PC-3 (cell line): ENCODE measurements at places on chromosomes 7 and 10.

DNA sequence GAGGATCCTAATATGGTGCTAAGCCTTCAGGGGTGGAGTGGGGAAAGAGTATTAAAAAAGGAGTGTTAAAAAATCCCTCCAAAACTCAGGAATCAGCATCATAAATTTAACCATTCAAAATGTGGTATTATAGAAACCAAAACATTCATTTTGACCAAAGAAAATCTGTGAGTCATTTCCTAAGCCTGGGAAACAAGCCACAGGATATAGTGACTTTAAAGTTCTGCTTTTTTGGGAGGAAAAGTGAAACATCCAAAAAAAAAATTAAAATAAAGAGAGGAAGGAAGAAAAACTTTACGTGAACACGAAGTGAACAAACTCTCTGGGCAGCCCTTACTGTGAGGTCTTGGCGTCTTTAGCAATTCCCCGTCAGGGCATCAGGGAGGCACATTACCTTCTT, 74.0 kb upstream of the GSDME start:
- peak; percentile 22 for DNase-seq

GRCh38 chr7:106591146-106591545, 69.8 kb downstream of the CCDC71L start:
- no peak for DNase-seq

DNA sequence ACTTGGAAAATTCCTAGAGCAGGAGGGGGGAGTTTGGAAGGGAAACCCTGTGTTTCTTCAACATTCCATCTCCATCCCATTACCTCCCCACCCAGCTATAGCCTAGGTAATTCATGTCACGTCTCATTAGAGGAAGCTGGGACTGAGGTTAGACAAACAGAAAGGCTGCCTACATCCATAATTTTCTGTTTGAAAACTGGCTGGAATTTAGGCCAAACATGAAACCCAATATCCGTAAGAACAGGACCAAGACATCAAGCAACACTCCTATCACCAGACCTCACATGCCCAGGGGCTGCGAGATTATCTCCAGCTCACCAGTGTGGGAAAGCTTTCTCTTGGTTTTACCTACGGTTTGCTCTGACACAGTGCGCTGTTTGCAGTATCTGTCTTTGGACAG, 316.3 kb downstream of the FRMD4A start:
- no peak for DNase-seq

GRCh38 chr10:80540981-80541750, 3.5 kb downstream of the SH2D4B start:
- no peak for DNase-seq

- peak; percentile 39 for DNase-seq
These were observed 64.0 kb downstream of the PRR15 start for GRCh38 chr7:29627631-29628030.

GRCh38 chr10:69464801-69465401, 13.6 kb downstream of the TSPAN15 start:
- no peak for DNase-seq

- no peak for DNase-seq
These were observed 60.8 kb upstream of the NPTX2 start for GRCh38 chr7:98556288-98556687.

DNA sequence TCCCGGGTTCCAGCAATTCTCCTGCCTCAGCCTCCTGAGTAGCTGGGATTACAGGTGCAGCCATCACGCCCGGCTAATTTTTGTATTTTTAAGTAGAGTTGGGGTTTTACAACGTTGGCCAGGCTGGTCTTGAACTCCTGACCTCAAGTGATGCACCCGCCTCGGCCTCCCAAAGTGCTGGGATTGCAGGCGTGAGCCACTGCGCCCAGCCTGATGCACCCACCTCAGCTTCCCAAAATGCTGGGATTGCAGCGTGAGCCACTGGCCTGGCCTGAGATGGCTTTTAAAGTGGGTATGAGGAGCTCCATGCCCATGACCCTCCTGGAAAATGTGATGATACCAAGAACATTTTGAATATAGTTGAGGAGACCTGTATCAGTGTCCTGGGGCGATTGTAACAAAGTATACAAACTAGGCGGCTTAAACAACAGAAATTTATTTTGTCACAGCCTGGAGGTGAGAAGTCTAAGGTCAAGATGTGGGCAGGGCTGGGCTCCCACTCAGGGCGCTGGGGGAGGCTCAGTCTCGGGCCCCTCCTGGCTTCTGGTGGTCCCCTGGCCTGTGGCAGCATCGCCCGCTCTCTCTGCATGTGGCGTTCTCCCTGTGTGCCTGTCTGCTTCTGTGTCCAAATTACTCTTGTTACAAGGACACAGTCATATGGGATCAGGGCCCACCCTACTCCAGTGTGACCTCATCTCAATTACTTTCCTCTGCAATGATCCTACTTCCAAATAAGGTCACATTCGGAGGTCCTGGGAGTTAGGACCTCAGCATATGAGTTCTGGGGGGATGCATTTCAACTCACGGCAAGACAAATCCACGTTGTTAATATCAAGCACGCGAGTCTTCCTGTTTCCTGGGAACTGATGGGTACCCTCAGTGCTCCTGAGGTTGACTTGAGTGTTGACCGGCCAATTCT, 108.8 kb downstream of the ACTR3B start:
- no peak for DNase-seq

DNA sequence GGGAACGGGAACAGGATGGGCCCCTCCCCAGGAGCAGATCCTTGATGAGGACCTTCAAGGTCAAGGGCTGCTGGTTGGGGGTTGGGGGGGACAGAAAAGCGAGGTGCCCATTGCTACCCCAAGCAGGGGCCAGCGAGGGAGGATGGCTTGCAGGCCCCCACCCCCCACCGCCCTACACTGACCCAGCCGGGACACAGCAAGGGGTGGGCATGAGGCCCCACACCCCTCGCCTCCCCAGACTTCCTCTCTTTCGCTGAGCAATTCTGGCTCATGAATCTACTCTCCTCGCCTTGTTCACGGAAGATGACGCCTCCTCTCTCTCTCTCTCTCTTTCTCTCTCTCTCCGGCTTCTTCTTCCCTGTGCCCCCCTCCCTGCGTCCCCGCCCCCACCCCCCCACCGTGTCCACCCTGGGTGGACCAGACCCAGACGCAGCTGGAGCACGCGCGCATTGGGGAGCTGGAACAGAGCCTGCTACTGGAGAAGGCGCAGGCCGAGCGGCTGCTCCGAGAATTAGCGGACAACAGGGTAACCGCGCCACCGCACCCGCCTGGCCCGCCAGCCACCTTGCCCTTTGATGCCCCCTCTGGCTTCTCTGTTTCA, 81.1 kb upstream of the GTF2IRD1 start:
- DNase-seq = no peak

- no peak for DNase-seq
These were observed 130.7 kb downstream of the ADRA2A start for GRCh38 chr10:111207500-111207899.

DNA sequence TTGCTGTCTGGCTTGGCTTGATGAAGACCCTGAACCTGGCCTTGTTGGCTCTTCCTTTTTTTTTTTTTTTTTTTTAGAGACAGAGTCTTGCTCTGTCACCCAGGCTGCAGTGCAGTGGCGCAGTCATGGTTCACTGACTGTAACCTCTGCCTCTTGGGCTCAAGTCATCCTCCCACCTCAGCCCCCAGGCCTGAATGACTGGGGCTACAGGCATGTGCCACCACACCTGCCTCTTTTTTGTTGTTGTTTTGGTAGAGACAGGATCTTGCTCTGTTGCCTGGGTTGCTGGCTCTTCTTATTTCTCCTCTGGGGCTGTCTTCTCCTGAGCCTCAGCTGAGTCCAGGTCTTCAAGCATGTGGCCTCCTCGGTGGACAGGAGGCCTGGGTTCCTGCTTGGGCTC, 44.7 kb downstream of the PRF1 start:
- DNase-seq = no peak

- no peak for DNase-seq
These were observed 702.1 kb downstream of the TNS3 start for GRCh38 chr7:46879783-46880182.

DNA sequence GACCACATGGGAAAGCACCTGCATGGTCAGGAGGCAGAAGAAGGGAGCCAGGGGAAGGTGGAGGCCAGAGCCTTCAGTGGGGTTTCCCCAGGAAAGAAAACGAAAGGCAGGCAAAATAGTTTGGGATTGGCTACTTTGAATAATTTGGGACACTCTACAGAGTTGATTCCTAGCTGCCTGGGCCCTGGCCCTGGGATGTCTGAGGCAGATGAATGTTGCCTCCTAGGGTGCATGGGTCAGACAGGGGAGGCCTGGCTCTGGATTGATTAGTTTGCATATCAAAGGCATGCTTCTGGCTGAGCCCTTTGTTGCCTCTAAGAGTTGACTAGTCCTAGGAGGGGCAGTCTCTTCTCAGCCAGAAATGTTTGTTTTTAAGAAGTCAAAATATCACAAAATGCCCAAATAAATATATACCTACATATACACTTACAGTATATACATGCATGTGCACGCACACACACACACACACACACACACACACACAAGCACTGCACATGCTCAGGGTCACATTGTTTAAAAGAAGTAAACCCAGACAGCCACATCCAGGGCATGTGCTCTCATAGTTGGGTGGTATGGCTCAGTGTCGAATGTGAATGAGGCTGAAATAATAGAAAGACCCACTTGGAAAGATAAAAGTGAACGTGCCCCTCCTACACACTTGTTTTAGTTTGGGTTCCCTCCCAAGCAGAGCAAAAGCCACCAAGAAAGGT, 184.2 kb downstream of the GPAM start:
- no peak for DNase-seq

DNA sequence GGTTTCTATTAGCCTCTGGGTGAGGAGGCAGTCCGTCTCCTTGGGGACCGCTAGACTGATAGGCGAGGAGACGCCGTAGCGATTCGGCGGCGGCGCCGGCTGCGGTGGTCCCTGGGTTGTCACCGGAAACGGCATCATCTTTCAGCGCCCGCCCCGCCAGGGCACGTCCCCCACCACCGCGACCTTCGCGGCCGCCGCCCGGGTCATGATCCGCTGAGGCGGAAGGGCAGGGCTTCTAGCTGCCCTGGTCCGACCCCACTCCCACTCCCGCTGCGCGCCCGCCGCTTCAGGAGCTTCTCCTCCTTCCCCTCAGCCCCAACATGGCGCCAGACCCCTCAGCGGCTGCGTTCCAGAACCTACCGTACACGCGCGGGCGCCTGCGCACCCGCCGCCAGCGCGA, at the start of gene PAPOLB:
TSS of gene PAPOLB (minus strand) at position 358 of the 400 bp plus-strand sequence. CDS start at position 138, 220 bp downstream.
- no peak for DNase-seq

- no peak for DNase-seq
These were observed 72.9 kb downstream of the DOCK4 start for GRCh38 chr7:112133328-112133727.

GRCh38 chr7:108203537-108203936, 73.4 kb upstream of the LAMB4 start:
- DNase-seq = no peak

DNA sequence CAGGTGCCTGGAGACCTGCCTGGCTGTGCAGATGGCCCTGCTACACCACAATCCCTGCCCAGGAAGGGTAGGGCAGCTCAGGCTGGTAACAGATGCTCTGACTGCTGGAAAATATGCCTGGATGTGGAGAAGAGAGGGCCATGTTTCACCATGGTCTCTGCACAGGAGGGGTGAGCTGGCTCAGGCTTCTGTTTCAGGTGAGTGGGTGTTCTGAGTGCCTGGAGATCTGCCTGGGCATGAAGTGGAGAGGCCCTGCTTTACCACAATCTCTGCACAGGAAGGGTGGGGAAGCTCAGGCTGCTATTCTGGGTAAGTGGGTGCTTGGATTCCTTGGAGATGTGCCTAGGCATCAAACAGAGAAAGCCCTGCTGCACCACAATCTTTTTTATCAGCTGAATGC, 350.1 kb downstream of the KIF20B start:
- DNase-seq = no peak

- no peak for DNase-seq
These were observed 128.7 kb upstream of the HABP2 start for GRCh38 chr10:113423981-113424721.

DNA sequence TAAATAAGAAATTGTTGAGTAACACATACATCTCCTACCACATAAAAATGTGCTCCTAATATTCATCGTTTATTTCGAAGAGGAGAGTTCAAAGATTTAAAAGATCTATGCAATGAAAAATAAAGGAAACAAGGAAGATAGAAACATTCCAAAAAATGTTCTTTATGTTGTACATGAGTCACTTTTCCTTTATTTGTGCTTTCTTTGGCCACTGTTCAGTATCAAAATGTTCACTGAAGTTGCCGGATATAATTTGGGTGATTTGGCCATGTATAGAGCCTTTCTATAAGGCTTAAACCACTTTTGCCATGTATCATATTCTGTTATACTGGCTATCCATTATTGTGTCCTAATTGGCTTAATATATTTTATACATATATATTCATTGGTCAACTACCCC, 62.9 kb upstream of the PRR15 start:
- DNase-seq = no peak

- DNase-seq = no peak
These were observed 39.2 kb downstream of the AGAP3 start for GRCh38 chr7:151125470-151125845.

- DNase-seq = peak; percentile 70
These were observed 12.9 kb downstream of the SEC31B start for GRCh38 chr10:100506596-100507356.

GRCh38 chr7:112038353-112038752, 167.8 kb downstream of the DOCK4 start:
- no peak for DNase-seq

DNA sequence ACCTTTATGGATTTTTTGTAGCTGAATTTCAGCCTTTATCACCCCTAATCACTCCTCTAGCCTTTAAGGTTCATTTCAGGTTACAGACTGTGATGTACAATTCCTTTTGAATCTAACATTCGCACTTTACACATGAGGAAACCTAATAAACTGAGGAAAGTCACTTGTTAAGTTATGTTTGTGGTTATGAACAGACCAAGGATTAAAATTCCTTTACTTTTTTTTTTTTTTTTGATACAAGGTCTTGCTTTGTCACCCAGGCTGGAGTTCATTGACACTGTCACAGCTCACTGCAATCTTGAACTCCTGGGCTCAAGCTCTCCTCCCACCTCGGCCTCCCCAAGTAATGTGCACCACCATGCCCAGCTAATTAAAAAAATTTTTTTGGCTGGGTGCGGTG, 3.6 kb downstream of the MCU start:
- DNase-seq = no peak

DNA sequence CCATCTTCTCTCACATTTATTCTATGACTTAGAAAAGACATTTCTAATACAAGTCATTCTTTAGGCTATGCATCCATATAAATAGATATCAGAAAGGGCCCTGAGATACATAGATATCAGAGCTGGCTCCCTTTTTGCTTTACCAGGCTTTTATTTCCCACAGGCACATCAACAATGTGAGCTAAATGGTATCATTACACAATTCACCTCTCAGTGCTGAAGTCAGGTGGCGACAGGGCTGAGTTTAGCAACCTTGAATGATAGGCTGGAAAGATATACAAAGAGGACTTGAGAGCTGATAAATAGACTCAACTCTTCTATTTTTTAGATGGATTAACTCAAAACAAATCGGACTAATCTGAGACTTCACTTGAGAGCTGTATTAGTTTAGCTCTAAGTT, 189.2 kb upstream of the COL1A2 start:
- no peak for DNase-seq

GRCh38 chr7:79620291-79620690, 166.8 kb upstream of the MAGI2 start:
- peak; percentile 80 for DNase-seq
